ENCODE measurements at places on chromosomes 1 and 21. TPM values are rescaled to one million over a fixed set of nuclear protein-coding genes. Genes with fewer than 3 reads are reported as not detected.
A peak's percentile ranks its signal among the peaks of the same experiment; 100 is the strongest.

- H3K27me3 ChIP-seq, result no peaks in the 10 kb centered on the region
- no peak overlapping the region for H3K27ac ChIP-seq
- H3K36me3 ChIP-seq, result no peaks in the 10 kb centered on the region
- no peak for DNase-seq
- H3K4me1 ChIP-seq, result no peaks in the 10 kb centered on the region
- H3K4me3 ChIP-seq, result no peak overlapping the region
These were observed 100.5 kb upstream of the HMGB4 start for GRCh38 chr1:33763406-33763805.

GRCh38 chr1:28110555-28110954, 22.1 kb upstream of the EYA3 start:
- H3K4me3 ChIP-seq, result no peak overlapping the region
- H3K27me3 ChIP-seq, result peaks cover 48% of the 10 kb centered on the region
- H3K27ac ChIP-seq, result no peak overlapping the region
- no peak for DNase-seq

GRCh38 chr1:213751064-213751397, 236.7 kb upstream of the PROX1 start:
- H3K4me1 ChIP-seq, result no peaks in the 10 kb centered on the region
- no peak overlapping the region for H3K4me3 ChIP-seq
- H3K27me3 ChIP-seq, result no peaks in the 10 kb centered on the region
- H3K36me3 ChIP-seq, result no peaks in the 10 kb centered on the region
- no peak overlapping the region for H3K27ac ChIP-seq

DNA sequence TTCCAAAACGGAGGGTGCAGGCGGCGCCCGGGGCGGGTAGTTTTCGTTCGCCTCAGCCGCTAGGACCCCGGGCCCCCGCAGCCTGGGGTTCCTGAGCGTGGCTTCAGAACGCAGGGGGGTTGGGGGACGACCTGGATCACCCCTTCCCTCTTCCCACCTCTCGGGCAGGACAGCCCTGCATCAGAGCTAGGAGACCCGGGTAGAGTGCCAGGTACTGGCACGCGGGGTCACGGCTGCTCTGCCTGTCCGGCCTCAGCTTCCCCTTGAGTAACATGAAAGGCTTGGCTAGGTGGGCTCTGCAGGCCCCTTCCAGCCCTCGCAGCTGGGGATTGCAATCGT, 484 bp downstream of the DFFB start:
- H3K36me3 ChIP-seq, result no peaks in the 10 kb centered on the region
- H3K27me3 ChIP-seq, result no peaks in the 10 kb centered on the region
- DNase-seq, result no peak
- H3K4me3 ChIP-seq, result peak overlapping the region; percentile 97
- H3K27ac ChIP-seq, result no peak overlapping the region

DNA sequence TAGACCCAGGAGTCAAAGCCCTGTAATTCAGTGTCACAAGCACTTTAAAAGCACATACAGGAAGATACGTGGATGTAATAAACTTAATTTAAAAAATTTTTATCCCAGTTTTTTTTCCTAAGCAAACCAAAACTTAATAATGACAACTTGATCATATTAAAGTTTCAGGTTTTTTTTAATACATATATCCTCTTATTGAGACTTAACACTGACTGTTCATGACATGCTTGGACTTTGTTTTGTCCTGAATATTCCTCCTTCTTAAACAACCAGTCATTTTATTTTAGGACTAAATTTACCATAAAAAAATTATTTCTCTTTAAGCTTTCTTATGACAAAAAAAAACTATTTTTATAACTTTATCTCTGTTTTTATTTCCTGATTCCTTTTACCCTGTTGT, 64.1 kb downstream of the WDR4 start:
- no peaks in the 10 kb centered on the region for H3K4me1 ChIP-seq
- DNase-seq, result no peak
- H3K4me3 ChIP-seq, result no peak overlapping the region
- peaks cover 6% of the 10 kb centered on the region for H3K27me3 ChIP-seq

- H3K4me1 ChIP-seq, result peaks cover 8% of the 10 kb centered on the region
- H3K27ac ChIP-seq, result peak overlapping the region; percentile 42
- no peak for DNase-seq
- peaks cover 44% of the 10 kb centered on the region for H3K36me3 ChIP-seq
These were observed 6.1 kb upstream of the MTF1 start for GRCh38 chr1:37865348-37866120.

DNA sequence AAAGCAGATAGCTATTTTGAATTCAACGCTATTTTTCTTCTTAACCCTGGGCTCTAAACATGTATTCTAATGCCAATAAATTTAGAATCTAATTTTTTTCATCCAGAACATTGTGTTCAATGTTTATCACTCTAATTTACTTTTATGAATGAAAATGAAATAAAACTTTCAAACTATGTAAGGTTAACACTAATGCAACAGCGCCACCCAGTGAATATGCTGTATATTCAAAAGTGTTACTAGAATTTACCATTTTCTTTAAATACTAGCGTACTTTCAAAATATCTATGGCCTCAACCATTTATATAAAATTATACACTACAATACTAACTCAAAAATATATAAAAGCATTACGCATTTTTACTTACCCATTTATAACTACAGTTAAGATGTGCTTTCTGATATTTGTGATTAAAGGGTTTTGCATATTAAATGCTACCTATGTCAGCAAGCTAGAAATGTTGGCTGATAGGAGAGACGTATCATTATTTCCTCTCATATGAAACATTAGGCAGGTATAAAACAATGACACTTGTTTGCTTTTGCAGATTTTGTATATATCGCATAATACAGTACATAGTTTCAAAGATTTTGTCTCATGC, 5.9 kb upstream of the NUF2 start:
- H3K4me3 ChIP-seq, result no peak overlapping the region
- H3K36me3 ChIP-seq, result peaks cover 11% of the 10 kb centered on the region
- no peaks in the 10 kb centered on the region for H3K27me3 ChIP-seq

DNA sequence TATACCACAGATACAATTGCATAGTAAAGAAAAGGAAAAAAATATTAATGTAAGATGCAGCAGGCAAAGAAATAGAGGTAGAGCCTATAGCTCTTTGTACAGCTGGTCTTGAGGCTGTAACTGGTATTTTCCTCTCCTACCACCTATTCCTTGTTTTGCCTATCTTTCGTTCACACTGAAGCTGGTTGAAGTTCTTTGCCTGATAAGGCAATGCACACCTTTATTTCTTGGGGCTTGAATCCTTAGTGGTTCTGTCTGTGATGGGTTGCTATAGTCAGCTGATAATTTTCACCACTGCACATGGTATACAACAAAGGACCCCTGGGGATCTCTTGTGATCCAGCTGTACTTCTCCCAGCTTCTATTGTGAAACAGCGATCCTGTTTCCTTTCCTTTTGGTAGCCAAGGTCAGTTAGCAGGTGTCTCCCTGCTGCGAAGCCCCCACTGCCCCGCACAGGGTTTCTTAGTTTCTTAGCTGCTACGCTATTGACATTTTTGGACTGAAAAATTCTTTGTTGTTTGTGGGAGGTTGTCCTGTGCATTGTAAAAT, 9.9 kb upstream of the TSNAX start:
- DNase-seq, result no peak
- H3K27me3 ChIP-seq, result peaks cover 32% of the 10 kb centered on the region
- peaks cover 4% of the 10 kb centered on the region for H3K36me3 ChIP-seq
- no peak overlapping the region for H3K27ac ChIP-seq
- no peak overlapping the region for H3K4me3 ChIP-seq

GRCh38 chr1:246613096-246613758, 47.0 kb downstream of the CNST start:
- no peak for DNase-seq
- no peaks in the 10 kb centered on the region for H3K27me3 ChIP-seq
- peaks cover 9% of the 10 kb centered on the region for H3K4me1 ChIP-seq
- H3K36me3 ChIP-seq, result no peaks in the 10 kb centered on the region

GRCh38 chr1:1050577-1051052, 23.5 kb downstream of the RNF223 start:
- no peak overlapping the region for H3K27ac ChIP-seq
- no peaks in the 10 kb centered on the region for H3K27me3 ChIP-seq
- H3K4me3 ChIP-seq, result no peak overlapping the region
- H3K36me3 ChIP-seq, result no peaks in the 10 kb centered on the region
- H3K4me1 ChIP-seq, result no peaks in the 10 kb centered on the region

The KRTAP21-3 gene
- total RNA-seq, result not detected

The NBPF1 gene
- total RNA-seq, result 6.1 TPM

The DISC1 gene
- 1.5 TPM for total RNA-seq

The DSCAM gene
- total RNA-seq, result not detected

The LCE4A gene
- not detected for total RNA-seq

The OR2T2 gene
- total RNA-seq, result not detected

Data from activated T-helper 2 cell treated with anti-CD3 and anti-CD28 coated beads, Interferon-gamma antibody, Interleukin-2, Interleukin-4, amounts not matched to agents 10 μg/mL and 5 μg/mL and 100 μg/mL, durations not matched to agents 14 hours and 24 hours and 36 hours (primary cell).